NCI-H1105 (cell line): ENCODE measurements at places on chromosomes 13 and 19.
A peak's percentile ranks its signal among the peaks of the same experiment; 100 is the strongest.

DNA sequence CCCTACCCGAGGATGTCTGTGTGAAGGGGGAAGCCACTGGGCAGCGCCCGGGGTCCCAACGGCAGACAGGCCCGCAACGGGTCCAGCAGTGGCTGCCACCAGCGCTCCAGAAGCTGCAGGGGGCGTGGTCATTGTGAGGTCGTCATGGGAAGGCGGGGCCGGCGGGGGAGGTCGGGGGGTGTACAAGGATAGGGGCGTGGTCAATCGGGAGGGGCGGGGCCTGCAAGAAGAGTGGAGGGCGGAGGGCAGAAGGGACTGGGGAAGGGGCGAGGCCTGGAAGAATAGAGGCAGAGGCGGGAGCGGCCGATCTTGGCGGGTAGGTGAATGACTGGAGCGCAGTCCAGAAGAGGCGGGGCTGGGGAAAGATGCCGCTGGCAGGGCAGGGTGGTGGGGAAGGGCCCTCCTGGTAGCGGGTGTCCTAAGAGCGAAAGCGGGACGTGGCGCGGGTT lies 4.4 kb downstream of the FUZ start:
- peak; percentile 96 for DNase-seq

GRCh38 chr13:75263741-75264407 lies 218.1 kb downstream of the TBC1D4 start:
- no peak for DNase-seq

DNA sequence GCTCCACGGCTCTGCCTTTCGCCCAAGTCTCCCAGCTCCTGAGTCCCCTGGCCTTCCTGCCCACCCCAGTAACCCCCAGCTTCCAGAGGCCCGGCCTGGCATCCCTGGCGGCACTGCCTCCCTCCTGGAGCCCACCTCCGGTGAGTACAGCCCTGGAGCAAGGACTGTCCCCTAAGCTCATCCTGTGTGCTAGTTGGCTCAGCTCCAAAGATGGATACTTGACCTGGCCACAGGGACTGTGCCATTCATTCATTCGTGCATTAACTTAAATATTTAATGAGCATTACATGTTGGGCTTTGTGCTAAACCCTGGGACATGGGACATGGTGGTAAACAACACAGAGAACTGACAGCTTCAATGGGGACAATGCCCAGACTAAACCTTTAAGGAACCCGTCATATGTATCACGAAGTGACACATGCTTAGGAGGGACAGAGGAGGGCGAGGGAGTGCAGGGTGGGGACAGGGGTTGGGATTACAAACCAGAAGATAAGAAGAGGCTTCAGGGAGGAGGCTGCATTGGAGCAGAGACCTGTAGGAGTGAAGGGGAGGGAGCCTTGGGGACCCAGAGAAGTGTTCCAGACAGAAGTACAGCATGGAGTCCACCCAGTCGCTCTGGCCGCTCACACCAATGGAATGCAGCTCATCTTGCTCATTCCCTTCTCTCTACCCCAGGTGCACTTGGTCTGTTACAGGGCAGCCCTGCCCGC lies 6.9 kb upstream of the OVOL3 start:
- DNase-seq: no peak

- no peak for DNase-seq
Measured at GRCh38 chr13:24106429-24106828, 54.1 kb upstream of the SPATA13 start.

- peak; percentile 61 for DNase-seq
Measured at GRCh38 chr13:110643324-110643723, 28.0 kb downstream of the NAXD start.

DNA sequence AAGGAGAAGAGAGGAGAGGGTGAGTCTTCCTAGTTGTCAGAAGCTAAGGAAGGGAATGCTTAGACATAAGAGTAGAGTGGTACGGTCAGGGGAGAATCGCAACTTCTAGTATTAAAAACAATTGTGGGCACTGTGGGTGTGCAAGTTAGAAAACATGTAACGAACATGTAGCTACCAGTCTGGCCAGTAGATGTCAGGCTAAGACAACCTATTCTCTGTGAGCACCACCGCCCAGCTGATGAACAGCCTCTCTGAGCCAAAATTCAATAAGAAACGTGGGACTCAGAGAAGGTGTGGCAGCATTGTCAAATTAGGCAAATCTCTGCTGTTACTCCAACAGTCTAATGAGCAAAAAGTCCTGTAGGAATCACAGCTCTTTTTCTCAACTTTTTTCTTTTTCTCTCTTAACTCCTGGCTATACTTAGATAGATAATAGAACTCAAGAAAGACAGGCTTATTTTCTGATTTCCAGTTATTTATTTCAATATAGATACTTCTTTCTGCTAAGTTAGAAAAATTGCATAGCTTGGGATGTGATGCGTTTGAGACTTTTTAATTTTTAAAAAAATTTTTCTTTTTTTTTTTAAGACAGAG lies 186.2 kb downstream of the USP12 start:
- peak; percentile 53 for DNase-seq

GRCh38 chr13:61156753-61157152 lies 258.9 kb downstream of the PCDH20 start:
- no peak for DNase-seq
